NCI-H1048 (cell line): ENCODE measurements at places on chromosomes 4 and X.

DNA sequence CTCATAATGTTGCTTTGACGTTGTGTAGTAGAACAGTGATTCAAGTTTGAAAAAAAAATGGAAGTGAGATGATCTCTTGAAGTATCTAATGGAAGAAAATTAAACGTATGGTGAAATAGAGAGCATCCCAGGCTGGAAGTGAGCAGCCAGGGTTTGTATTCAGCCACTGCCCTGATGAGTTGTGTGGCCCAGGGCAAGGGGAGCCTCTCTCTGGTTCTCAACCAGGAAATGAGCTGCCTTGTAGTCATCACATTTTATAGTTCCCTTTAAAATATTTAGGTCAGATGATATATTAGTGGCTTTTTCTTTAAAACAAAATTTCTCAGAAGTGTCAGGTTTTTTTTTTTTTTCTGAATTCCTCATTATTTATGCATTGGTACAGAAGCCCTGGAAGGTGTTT is 150.3 kb downstream of the GPAT3 start:
- no peak for DNase-seq

GRCh38 chr4:130591091-130591490 is 1495.1 kb downstream of the C4orf33 start:
- no peak for DNase-seq

GRCh38 chr4:117370944-117371668 is 285.7 kb upstream of the TRAM1L1 start:
- DNase-seq, result no peak

GRCh38 chr4:7818399-7818911 is 121.2 kb downstream of the AFAP1 start:
- DNase-seq, result no peak

DNA sequence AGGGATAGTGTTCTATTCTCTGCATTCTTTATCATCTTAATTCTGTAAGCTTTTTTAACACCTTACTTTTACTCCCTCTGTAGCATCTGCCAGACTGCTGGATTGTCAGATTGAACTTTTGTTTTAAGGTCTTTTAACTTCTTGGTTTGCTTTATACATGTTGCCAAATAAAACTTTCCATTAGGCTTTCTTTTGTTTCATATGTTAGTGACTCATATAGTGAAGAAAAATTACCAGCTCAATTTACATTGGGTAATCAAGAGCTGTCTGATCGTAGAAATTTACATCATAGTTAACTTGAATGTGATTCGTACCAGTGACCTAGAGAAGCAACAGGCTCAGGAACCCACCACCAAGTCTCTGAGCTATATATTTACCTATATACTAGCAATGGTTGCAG is 28.5 kb upstream of the KLHL4 start:
- no peak for DNase-seq

DNA sequence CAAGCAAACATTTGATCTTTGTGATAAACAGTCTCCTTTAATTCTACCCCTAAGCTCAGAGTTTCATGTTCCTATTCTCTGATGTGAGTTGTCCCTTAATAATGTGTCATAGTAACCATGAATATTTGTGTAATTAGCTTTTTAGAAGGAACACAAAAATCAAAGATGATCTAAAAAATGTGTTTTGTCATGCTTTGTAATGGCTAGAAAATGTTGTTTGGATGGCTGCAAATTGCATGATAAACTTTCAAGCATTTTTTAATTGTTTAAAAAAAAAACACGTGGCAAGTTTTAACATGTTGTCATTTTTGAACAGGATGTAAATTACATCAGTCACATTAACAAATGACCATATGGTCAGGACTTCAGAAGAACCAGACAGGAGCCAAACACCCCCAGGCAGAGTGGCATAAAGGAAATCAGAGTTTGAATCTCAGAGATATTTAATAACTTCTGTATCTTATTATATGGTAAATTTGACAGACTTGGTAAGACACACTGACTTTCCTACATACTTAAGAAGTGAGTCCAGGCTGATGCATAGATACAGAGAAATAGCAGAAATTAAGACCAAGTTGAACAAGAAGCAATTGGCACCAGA is 223.9 kb upstream of the VEGFC start:
- no peak for DNase-seq

- DNase-seq, result no peak
These were observed 142.3 kb downstream of the PDGFC start for GRCh38 chr4:156829201-156829873.

DNA sequence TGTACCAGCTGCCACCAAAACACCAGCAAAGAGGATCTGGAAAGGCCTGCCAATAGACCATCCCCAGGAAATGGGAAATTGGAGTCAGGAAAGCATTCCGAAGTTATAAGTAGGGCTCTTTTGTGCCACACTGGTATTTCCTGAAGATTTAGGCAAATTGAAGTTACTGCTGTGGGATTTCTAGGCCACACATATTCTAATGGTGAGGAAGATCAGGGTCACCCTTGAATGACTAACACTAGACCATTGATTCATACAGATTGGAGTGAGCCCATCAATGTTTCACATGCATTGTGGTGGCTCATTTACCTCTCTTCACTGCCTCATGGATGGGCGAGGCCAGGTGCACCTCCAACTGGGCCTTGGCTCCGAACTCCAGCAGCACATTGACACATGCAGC is 22.6 kb downstream of the ASB11 start:
- no peak for DNase-seq

DNA sequence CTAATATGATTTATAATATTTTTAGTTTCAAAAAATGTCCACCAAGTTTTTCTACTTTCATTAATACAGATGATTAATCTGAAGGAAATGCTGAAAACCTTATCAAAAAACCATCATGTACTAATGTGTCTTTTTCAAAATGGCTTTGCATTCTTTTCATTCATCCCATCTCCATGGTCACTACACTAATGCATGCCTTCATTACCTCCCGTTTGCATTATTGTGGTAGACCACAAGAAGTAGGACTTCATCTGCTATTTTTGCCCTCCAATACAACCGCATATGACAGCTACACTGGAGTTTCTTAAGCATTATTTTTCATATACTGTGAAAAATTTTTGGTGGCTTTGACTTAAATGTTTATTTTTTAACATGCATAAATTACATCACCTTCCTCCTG is 37.9 kb upstream of the FSTL5 start:
- no peak for DNase-seq

- DNase-seq, result no peak
These were observed 101.2 kb downstream of the MMRN1 start for GRCh38 chr4:89995814-89996213.

- DNase-seq, result no peak
These were observed 1060.2 kb downstream of the TECRL start for GRCh38 chr4:63348735-63349673.

DNA sequence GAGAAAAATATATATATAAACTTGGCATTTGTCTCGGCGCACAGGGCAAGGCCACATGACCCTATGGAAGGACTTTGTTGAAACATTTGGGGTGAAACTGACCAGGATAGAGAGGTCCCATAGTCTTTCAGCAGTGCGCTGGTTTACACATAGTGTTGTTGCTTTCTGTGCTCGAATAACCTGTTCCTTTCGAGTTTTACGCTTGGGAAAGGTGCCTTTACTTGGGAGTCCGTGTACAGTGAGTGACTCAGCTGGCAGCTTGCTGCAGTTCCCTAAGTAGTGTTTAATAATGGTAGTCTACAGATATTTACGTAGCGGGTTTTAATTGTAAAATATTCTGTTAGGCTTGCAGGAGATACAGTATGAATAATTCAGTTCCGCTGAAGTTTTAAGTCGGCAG is 578 bp downstream of the APOOL start:
- no peak for DNase-seq

DNA sequence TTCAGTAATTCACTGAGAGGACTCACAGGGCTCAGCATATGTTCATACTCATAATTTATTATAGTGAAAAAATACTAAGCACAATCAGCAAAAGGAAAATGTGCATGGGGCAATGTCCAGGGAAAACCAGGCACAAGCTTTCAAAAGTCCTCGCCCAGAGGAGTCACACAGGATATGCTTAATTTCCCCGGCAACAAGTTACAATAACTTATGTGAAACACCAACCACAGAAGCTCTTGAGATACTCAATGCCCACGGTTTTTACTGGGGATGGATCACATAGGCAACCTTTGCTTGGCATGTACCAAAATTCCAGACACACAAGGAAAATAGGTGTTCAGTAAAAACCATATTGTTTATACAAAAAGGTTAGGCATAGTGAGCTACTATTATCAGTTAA is 38.5 kb upstream of the STPG2 start:
- no peak for DNase-seq

GRCh38 chrX:41352329-41352838 is 18.4 kb downstream of the DDX3X start:
- no peak for DNase-seq

DNA sequence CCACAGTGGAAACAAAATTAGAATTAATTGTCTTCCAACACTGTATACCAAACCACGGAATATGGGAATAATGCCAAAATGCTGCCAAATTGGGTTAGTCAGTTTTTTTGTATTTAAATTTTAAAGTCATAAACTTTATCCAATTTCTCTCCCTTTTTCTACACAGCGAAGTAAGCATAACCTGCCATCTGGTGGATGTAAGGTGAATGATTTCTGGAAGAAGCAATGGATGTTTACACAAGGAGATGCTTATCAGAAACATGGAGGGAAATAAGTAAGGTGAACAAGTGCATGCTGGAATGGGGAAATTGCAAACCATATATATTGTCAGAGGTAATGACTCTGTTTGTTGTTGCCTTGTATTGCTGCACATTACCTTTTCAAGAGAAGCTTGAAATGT is 691.9 kb downstream of the TECRL start:
- no peak for DNase-seq

- DNase-seq, result no peak
These were observed 597.6 kb upstream of the MAGEB2 start for GRCh38 chrX:29617725-29618124.

DNA sequence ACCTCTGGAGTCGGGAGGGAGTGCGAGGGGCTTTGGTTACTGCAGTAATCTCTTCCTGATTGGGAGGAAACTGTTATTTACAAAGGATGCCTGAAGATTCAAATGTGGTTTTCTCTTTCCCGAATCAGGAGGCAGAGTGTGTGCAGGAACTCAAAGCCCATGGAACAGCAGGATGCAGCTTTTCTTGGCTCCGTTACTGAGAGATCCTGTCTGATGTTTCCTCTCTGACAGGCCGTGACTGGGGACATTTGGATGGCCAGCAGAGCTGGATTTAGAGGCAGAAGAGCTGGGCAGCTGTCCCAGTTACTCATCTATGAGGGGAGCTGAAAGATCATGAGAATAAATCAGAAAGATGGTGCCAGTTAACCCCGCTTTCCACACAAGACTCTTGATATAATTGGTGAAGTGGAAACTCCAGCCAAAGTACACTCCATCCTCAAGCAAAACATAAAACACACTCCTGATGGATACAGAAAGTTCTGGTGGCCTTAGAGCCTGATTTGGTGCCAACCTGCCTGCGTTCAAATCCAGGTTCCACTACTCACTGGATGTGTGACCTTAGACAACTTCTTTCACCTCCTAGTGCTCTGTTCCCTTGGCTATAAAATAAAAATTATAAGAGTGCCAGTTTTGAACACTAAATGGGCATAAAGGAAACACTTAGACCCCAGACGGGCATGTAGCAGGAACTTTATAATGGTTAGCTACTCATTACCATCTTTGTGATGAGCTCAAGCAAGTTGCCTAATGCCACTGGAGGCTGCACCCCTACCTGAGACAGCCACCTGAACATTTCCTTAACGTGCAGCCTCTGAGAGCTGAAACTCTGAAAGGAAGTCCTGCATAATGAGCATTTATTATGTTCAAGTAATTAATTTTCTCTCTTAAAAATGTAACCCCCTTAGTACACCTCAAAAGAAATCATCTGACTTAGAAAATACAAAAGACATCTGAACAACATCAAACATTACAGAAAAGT is 349.0 kb upstream of the GATB start:
- no peak for DNase-seq

DNA sequence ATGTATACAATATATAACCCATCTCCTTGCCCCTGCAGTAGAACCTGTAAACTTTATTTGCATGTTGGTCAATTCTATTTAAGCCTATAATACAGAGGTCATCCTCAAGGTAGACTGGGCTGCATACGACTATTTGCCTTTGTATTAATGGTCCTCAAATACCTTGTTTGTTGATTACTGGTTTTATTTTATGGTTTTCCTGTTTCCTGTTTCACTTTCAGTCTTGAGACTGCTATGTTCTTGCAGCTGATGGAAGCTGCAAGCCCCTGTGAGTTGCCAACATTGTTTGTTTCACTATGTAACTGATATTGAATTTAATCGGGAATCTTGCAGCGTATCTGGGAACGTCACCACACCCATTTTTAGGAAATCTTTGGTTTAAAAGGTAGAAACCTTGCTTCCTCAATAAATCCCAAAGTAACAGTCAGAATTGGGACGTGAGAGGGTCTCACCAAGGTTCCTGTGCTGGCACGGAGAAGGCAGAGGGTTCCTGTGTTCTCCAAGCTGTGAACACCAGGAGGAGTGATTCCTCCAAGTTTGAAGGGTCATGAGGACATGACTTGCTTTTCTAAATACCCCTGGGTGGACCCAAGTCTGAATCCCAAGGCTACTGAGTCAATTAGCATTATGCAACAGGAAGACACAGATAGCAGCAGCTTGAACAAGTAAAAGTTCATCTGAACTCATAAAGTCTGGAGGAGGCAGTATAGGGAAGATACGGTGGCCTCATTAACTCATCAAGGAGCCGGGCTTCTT is 110.6 kb upstream of the PNPLA4 start:
- DNase-seq, result no peak

- DNase-seq, result no peak
These were observed 7.3 kb upstream of the OPN1LW start for GRCh38 chrX:154136627-154137161.

DNA sequence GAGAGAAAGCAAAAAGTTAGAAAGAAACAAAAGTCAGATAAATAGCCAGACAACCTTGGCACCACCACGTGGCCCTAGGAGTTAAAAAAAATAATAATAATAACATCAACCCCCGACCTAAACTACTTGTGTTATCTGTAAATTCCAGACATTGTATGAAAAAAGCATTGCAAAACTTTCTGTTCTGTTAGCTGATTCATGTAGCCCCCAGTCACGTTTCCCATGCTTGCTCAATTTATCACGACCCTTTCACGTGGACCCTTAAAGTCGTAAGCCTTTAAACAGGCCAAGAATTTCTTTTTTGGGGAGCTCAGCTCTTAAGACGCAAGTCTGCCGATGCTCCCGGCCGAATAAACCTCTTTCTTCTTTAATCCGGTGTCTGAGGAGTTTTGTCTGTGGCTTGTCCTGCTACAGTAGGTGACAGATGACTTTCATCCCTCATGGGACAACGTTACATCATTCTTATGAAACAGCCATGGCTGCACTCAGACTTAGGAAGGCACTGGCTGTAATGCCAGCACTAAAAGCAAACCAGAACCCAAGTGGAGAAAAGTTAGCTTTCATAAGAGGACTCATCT is 520 bp downstream of the ACOX3 start:
- no peak for DNase-seq

DNA sequence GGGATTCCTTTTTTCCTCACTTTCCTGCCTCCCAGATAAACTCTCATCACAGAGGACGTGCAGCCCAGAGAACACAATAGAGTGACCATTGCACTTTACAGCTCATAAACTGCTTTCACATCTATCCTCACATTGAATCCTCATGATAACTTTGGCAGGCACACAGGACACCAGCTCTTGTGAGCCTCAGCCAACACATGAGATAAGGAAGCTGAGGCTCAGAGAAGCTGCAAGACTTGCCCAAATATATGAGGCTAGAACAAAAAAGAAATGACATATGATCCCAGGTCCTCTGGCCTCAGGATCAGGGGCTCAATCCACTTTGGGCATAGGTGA is 85.0 kb upstream of the CPEB2 start:
- DNase-seq, result no peak
